ENCODE measurements at places on chromosomes 3 and 15.

- no peak for DNase-seq
Measured at GRCh38 chr3:119729996-119730395, 27.2 kb downstream of the CFAP91 start.

DNA sequence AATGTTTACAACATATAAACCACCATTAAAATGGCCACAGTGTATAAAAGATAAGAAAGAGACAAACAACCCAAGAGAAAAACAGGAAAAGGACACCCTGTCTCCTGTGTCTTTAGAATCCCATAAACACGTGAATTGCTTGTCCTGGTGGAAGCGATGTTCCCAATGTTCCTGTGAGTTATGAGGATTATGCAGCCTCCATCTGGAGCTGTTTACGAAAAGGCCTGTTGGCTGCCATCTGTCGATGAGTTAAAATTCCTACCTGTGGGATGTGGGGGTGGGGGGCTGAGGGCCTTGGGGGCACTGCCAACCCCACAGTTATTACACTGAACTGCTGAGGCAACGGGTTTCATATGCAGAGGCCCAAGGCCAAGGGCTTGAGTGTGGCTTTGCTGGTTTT lies 13.6 kb downstream of the NISCH start:
- no peak for DNase-seq

DNA sequence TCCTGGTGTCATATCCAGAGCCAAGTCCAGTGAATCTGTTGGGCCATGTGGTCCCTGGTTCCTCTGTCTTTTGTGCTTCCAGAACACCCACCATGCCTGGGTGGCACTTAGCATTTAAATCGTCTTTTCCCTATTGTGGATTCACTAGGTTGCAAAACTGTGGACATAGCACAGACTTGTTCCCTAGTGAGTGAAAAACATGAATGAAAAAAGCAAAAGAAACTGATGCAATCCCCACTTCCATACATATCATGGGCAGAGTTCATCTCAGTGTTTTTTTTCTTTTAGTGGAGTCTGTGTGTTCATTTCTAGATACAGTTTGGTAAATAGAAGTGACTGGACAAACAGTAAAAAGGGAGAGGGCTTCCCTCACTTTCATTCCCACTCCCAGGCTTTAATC lies 170.5 kb downstream of the SLCO3A1 start:
- DNase-seq: no peak

GRCh38 chr3:127074900-127075360 lies 92.0 kb downstream of the PLXNA1 start:
- DNase-seq: no peak

DNA sequence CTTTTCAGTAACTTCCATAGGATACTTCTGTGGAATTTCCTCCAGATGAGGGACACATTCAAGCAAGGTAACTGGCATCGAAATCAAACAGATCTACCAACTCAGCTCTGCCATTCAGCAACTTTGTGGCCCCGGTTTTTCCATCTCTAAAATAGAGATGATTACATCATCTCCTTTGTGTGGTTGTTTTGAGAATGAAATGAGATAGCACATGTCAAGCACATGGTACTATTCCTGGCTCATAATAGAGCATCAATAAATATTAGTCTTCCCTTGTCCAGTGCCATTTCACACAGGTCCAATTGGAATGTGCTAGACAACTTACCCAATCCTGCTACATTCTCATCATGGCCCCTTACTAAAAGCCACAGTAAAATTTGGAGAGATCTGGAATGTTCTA lies 24.2 kb upstream of the TM4SF4 start:
- DNase-seq: no peak

DNA sequence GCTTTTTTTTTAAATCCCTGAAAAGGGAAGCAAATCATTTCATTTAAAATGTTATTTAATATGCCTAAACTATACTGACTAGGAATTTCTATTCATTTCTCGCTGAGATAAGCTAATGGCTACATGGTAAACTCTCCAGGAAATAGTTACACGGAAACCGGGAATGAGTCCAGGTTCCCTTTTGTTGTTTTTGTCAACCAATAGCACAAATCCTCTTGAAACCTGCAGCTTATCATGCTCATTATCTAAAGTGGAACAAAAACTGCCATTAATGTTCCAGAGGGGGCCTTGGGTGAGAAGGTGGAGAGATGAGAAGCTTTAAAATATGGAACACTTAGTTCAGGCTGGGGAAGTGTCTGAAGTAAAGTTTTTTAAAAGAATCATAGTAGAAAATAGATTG lies 113.5 kb upstream of the ALCAM start:
- peak; percentile 40 for DNase-seq

DNA sequence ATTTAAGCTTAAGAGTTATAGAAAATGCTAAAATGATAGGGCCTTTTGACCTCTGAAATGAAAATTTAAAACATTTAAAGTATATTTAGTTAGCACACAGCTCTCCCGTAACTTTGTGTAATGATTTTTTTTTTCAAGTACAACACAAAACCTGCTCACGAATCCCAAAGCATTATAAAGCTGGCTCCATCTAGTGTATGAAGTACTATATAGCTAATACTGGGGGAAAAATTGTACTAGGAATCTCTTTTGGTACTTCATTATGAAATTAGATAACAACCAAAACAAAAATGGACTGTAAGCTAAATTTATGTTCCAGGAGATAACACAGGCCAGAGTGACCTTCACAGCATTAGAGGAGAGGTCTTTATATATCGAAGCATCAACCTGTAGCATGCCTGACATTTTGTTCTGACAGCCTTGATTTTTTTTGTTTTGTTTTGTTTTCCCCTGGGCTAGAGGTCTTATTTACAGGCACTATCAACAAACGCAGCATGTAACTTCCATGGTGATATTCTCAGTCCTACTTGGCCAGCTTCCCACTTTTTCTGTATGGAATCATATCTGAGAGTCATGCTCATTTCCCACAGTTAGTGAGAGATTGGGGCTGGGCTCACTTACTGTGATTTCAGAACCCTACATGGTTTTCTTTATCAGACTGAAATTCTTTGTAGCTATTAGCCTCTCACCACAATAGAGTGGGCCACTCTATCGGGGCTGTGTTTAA lies 116.3 kb downstream of the MITF start:
- DNase-seq: no peak

GRCh38 chr3:85572426-85572825 lies 613.6 kb downstream of the CADM2 start:
- no peak for DNase-seq

DNA sequence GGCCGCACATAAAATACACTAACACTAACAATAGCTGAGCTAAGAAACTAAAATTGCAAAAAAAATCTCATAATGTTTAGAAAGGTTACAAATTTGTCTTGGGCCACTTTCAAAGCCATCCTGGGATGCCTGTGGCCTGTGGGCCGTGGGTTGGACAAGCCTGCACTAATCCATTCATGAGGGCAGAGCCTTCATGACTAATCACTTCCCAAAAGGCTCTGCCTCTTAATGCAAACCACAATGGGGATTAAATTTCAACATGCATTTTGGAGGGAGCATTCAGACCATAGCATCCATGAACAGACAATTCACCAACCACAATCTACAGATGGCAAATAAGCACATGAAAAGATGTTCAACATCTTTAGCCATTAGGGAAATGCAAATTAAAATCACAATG lies 128.2 kb downstream of the SUCLG2 start:
- DNase-seq: no peak

DNA sequence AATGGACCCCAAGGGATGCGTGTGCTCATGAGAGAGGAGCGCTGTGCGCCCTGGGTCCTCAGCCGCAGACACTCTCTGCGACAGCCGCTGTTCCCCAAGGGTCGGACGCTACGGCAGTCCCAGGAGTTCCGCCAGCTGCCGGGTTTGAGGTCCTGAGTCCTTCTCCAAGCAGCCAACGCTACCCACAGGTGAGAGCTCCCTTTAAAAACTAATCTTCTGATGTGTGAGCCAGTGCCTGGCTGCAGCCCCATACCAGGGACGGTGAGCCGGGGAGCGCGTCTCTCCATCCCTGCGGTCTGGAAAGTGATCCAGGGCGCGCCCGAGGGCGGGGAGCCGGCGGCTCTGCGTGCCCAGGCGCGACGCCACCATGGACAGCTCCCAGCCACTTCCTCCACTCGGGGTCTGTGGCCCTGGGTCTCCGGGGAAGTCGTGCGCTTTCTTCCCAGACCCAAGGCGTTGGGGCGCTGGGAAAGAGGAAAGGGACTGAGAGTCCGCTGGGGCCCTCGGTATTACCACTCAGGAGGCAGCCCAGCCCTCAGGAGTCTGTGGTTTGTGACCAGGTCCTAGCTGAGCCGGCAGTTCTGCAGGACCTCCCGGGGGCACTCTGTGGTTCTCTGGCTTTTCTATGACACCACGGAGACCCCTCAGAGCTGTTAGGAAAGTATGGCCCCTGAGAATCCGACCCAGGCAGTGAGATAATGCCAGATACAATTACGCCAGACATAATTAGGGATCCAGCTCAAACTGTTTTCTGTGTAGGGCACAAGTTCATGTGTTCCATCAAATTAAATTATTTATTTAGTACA lies 1.4 kb downstream of the CEMIP start:
- DNase-seq: no peak

GRCh38 chr3:195895078-195895860 lies 13.1 kb downstream of the TNK2 start:
- no peak for DNase-seq

DNA sequence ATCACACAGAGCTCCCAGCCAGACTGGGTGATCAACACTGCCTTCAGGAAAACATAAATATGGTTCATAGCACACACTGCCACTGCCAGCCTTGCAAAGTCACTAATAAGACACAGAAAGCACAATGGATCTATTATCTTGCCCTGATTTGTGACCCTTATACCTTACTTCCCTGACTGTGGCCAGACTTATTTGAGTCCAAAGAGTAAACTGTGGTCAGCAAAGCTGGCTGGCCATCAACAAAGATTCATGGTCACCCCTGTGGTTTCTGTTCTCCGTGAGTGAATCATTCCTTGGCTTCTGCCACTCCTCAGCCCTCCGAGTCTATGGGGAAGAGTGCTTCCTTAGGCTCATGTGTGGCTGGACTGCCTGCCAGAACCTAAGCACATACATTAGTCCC lies 437.7 kb downstream of the RAP2B start:
- DNase-seq: no peak

DNA sequence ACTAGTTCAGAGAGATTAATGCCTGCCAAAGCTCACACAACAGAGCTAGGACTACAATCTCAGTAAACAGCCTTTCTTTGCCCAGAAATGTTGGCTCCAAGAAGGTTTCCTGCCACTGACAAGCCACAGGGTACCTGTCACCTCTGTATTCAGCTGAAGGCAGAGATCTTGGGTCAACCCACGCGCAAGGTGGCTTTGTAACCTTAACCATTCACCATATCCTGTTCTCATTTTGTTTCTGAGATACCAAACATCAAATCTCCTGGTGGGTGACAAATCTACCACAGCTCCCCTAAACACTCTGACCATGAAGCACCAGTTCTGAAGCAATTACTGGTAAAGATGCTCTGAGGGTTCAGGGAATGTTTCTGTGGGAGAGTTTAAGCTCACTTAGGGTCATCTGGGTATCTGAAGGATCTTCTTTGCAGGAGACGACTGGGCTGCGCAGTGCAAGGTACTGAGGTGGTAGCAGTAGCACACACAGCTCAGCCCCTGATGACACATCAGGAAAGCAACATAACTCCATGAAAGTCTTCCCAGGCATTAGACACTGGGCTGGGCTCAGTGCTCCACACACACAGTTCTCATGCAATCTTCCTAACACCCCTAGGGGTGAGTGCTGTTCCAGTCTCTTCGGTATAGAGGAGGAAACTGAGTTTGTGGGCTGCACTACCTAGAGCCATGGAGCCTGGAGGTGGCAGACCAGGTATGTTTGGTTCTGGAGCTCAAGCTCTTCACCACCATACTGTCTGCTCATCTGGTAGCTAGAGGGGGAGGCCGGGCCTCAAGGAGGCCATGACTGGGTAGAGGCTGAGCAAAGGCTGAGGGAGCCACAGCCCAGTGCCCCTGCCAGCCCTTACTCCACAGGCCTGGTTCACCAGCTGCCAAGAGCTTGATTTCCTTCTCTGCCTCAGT lies 7.7 kb downstream of the CXCR6 start:
- no peak for DNase-seq

- DNase-seq: no peak
Measured at GRCh38 chr15:89898614-89899294, 5.0 kb upstream of the AP3S2 start.

DNA sequence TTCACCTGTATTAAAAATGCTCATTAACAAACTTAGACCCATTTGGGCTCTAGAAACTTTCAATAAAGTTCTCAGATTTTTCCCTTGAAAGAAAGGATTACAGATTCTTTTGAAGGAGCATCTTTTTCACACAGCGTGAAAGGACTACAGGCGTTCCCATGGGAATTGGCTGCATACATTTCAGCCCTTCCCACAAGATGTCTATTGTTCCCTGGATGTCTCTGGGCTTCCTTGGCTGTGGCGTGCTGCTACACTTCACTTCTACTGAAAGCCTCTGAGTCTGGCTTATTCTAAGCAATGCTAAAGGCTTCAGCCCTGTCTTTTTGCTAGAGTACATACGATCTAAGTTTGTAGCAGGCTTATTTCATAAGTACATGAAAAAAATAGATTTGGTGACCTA lies 1.4 kb downstream of the VEPH1 start:
- DNase-seq: no peak

DNA sequence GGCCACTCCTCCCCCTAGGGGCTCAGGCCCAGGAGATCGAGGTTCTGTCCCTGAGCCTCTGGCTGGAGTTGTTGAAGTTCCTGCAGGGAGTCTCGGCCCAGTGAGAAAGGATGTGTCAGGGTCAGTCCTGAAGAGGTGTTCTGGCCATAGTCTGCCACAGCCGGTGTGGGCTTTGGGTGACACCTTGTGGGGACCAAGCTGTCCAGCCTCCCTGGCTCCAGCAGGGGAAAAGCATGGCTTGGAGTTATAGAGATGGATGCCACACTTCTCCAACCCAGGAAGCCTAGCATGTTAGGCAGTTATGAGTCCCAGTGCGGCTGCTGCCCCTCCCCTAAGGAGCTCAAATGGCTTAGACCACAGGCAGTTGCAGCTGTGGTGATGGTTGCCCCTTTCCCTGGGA lies 945.6 kb upstream of the GBE1 start:
- DNase-seq: no peak

- DNase-seq: no peak
Measured at GRCh38 chr3:155390351-155390750, 96.9 kb upstream of the STRIT1 start.

GRCh38 chr3:156455839-156456238 lies 99.1 kb downstream of the SSR3 start:
- DNase-seq: no peak

GRCh38 chr3:52779011-52779836 lies 1.8 kb downstream of the ITIH1 start:
- no peak for DNase-seq

- no peak for DNase-seq
Measured at GRCh38 chr15:39300451-39301153, 280.3 kb upstream of the THBS1 start.

- DNase-seq: no peak
Measured at GRCh38 chr3:127052121-127052561, 69.2 kb downstream of the PLXNA1 start.

GRCh38 chr3:139440639-139441556 lies 35.4 kb downstream of the RBP2 start:
- no peak for DNase-seq

- DNase-seq: no peak
Measured at GRCh38 chr3:69527498-69527897, 141.6 kb upstream of the FRMD4B start.

- DNase-seq: no peak
Measured at GRCh38 chr3:126570103-126570541, 11.4 kb upstream of the C3orf22 start.

GRCh38 chr3:193773266-193774220 lies 180.5 kb downstream of the OPA1 start:
- DNase-seq: no peak

All from NCI-H1048 (cell line).